Cardiac septum (tissue), 1 donor: ENCODE measurements at places on chromosomes 2 and 18. TPM values are rescaled to one million over a fixed set of nuclear protein-coding genes. Genes with fewer than 3 reads are reported as not detected.

Gene CHST9
- total RNA-seq, result not detected

Gene CYRIA
- 3.7 TPM for total RNA-seq

Gene REG1B
- not detected for total RNA-seq

Gene ZNF521
- total RNA-seq, result 15.4 TPM

Gene LGALSL
- 13.1 TPM for total RNA-seq

Gene GPR39
- not detected for total RNA-seq

Gene WDR35
- total RNA-seq, result 5.1 TPM

Gene FAM228A
- total RNA-seq, result 0.35 TPM

Gene CNDP1
- total RNA-seq, result not detected

Gene GPR45
- total RNA-seq, result not detected

DNA sequence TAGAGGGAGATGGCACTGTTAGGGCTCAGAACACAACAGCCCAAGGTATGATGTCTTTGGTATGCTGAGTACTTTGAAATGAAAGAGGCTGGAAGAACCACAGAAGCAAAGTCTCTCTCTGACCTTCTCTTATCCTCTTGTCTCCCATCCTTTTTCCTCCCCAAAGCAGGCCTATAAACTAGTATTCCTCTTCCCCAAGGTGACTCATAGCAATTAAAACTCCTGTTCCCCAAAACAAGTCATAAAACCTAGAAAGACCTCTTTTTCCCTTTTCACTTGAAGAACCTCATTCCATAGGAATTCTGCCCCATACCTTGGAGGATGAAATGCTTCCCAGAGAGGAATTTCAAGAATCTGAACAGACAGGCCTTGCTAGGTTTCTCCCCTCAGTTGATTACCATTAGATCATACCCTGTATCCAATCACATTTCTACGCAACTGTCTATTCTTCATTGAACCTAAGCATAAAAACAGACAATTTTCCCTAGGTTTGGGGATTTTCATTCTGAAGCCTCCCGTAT is 25.7 kb downstream of the MDH1 start:
- DNase-seq, result no peak

- DNase-seq, result no peak
These were observed 11.1 kb downstream of the ACVR2A start for GRCh38 chr2:147855977-147856376.

DNA sequence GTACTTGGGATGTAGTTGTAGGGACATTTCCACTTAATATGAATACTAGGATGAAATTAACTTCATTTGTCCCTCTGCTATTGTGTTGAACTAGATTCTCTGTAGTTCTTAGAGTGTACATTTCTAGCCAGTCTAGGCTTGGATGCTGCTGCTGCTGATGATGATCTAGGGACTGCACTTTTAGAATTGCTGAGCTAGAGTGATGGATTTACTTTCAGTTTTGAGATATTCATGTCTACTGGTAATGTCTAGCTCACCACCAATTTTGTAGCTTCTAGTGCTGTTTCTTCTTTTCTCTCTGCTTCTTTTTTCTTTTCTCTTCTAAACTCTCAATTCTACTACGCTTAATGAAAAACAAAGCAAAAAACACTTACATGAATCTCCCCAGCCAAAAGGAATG is 49.4 kb downstream of the MRPS9 start:
- no peak for DNase-seq

- DNase-seq, result peak; percentile 38
These were observed 61.0 kb downstream of the CIB4 start for GRCh38 chr2:26580151-26580550.

GRCh38 chr2:73718421-73718820 is 18.7 kb downstream of the TPRKB start:
- no peak for DNase-seq

GRCh38 chr2:144625626-144626025 is 105.7 kb upstream of the ZEB2 start:
- DNase-seq, result no peak

GRCh38 chr2:195121341-195121740 is 535.7 kb upstream of the SLC39A10 start:
- no peak for DNase-seq

GRCh38 chr2:217181512-217181911 is 321.6 kb upstream of the TNP1 start:
- no peak for DNase-seq

DNA sequence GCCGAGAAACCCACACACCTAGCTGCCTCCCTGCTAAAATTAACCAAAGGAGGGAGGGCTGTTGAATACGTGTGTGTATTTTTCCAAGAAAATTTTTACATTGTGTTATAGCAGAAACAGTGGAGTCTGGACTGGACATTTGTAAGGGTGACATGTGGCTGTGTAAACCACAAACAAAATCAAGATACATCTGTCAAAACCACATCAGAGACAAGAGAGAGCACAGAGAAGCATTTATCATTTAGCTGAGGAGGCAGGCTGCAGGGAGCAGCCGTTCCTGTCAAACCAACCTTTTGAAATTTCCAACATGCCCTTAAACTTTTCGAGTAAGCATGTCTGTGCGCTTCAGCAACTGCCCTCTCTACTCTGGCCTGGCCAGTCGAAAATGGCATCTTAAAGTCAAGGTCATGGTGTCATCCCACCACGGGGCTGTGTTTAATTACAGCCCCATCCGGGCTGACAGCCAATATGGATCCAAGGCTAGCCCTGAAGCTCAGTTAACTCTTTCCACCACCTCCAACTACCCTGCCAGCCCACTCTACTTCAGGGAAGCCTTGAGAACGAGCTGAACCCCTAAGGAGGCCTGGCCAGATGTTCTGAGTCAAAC is 8.4 kb downstream of the BCL11A start:
- no peak for DNase-seq

DNA sequence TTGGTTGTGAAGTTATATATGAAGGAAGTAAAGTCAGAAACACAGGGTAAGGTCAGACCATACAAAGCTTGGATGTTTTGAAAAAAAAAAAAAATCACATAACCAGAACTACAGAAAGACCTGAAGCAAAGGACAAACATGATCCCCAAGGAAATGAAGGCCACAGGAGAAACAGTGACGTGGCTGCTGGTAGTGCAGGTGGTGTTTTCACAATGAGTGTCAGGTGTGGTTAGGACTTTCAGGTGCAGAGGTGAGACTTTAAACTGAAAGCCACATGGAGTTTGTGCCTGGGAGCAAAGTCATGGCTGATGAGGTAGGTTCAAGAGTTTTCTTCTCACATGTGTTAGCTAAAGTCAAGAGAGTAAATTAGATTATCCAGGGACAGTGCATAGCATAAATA is 270.7 kb downstream of the PIEZO2 start:
- no peak for DNase-seq

DNA sequence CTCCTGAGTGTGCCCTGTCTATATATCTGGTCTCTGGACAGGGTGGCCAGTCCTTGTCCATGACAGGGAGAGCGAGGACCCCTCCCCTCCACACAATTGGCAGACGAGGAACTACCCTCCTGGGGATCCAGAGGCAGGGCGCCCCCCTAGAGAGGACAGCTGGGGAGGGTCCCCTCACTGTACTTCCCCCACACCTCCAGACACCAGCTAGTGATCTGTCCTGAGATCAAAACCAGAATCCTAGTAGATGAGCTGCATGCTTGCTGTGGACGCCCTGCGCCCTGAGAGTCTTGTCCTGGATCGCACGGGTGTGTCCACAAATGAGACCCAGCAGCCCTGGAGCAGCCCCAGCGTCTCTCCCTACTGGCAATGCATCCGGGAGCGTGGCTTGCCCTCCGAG is 83.4 kb upstream of the PXDN start:
- DNase-seq, result no peak

DNA sequence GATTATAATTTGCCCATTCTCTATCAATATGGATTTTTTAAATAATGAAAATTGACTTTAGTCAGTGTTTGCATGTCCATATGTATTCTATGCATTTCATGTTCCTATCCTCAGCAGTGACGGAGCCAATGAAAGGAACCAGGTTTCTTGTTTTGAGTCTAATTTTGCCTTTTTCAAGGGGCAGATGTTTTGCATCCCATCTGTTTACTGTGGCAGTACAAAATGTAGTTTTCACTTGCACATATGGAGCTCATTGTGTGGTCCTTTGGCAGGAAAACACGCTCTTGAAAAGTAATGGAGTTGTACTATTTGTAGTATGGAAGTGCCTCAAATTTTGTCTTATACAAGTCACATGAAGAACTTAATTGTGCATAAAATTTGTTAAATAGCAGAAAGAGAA is 127.8 kb downstream of the AGPS start:
- no peak for DNase-seq

DNA sequence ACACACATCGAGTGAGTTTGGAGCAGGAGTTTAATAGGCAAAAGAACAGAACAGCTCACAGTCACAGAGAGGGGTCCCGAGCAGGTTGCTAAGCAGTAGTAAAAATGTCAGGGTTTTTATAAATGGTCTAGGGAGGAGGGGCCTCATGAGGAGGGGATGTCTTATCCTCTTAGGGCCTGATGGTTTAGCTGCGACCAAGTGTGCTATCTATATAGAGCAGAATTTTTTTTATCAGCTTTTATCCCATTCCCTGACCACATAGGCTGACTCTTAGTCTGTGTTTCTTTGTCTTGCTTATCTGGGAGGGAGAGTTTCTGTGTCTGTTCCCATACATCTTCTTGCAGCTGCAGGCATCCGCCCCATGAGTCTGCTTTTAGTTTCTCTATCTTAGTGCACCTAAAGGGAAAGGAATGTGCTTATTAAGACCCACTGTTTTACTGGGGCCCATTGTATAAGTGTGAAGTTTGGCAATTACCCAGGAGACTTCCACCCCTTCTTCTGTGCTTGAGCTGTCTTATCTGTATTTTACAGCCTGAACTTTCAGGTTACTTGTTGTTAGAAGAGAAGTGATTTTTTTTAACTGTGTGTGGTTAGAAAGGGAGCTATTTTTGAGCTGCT is 30.4 kb upstream of the GMCL1 start:
- DNase-seq, result no peak

GRCh38 chr18:48841381-48842258 is 109.1 kb downstream of the SMAD7 start:
- no peak for DNase-seq

DNA sequence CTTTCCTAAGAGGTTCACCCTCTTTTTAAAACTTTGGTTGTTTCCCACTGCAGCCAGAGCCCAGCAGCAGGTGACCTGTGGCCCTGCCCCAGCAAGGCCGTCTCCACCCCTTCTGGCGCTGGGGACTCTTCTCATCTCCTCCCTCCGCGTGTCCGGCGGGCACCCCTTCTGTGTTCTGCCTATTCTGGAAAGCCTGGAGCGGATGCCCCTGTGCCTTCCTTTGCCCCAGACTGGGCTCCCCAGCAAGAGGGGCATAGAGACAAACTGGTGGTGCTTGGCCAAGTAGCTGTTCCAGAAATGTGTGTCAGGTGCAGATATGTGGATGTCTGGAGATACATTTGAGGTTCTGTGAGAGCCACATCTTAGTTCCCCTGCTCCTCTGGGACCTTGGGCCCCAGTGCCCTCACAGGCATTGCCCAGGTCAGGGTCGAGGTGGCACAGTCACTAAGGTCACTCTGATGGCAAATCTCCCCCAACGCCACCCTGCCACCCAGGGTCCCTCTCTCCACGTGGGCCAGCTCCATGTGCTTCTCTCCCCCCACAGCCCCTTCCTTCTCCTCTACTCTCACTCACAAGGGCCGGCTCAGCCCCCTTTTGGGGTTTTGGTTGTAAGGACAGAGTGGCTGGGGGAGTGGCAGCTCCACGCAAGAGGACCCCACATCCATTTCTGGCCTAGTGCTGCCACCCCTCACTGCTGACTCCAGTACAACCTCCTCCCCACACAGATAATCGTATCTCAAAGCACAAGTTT is 35.5 kb upstream of the TAF1B start:
- DNase-seq, result no peak

- DNase-seq, result no peak
These were observed 335.4 kb upstream of the CDH2 start for GRCh38 chr18:28512357-28512756.

GRCh38 chr2:50529600-50530218 is 502.2 kb downstream of the NRXN1 start:
- DNase-seq, result no peak

- no peak for DNase-seq
These were observed 56.4 kb downstream of the SCN3A start for GRCh38 chr2:165147186-165148045.

- DNase-seq, result peak; percentile 79
These were observed 81.5 kb upstream of the LDLRAD4 start for GRCh38 chr18:13136904-13137669.

DNA sequence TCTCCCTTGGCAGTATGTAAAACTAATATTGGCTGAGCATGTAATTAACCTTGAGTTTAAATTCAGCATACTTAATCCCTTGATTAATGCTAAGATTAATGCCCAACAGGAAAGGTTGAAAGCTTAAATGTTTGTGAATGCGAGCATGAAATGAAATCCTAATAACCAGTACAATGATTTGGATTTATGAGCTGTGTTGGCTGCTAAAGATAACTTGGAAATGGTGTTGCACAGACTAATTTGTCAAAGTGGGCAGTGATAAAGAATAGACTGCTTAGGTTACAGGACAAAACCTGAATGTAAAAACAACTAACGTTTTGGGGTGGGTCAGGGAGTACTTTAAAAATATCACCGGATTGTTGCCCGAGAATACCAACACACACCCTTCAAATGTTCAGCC is 70.6 kb downstream of the MGAT5 start:
- no peak for DNase-seq
